ENCODE measurements at places on chromosomes 2 and 18.

DNA sequence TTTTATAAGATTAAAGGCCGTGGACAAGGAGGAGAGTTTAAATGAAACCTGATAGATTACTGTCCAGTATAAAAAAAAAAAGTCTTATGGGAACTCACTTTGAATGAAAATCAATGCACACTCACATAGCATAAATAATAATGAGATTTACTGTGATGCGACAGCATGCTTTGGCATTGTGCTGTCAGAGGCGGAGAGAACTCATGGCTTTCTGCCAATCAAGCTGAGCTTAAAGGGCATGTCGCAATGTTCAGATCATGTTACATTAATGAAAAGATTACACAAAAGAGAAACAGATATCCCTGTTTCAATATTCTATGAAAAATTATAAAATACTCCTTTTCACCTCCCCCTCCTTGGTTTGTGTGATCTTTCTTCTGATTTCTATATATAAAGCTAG, 310.8 kb downstream of the ERBB4 start:
- ATAC-seq = peak; percentile 67

GRCh38 chr18:63850020-63850419, 37.5 kb upstream of the SERPINB2 start:
- ATAC-seq = peak; percentile 77

GRCh38 chr2:106124905-106125549, 69.1 kb downstream of the UXS1 start:
- ATAC-seq = peak; percentile 97

DNA sequence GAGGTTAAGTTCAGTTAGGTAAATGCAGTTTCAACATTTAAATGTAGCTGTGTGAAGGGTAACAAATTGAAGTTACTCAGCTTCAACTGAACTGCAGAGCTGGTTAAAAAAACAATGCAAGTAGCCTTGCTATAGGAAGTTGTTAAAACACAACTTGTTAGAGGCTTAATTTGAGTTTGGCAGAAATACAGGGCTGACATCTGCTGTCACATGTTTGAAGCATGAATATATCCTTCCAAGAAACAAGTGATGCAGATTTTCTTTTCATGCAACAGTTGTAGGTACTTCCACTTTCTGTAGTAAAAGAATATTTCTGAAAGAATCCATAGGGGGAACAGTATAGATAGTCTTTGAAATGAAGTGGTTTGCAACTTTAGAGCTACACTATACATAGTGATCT, 208.7 kb upstream of the RASGRP3 start:
- no peak for ATAC-seq

GRCh38 chr2:111624411-111625156, 259.4 kb downstream of the ANAPC1 start:
- ATAC-seq = peak; percentile 84

DNA sequence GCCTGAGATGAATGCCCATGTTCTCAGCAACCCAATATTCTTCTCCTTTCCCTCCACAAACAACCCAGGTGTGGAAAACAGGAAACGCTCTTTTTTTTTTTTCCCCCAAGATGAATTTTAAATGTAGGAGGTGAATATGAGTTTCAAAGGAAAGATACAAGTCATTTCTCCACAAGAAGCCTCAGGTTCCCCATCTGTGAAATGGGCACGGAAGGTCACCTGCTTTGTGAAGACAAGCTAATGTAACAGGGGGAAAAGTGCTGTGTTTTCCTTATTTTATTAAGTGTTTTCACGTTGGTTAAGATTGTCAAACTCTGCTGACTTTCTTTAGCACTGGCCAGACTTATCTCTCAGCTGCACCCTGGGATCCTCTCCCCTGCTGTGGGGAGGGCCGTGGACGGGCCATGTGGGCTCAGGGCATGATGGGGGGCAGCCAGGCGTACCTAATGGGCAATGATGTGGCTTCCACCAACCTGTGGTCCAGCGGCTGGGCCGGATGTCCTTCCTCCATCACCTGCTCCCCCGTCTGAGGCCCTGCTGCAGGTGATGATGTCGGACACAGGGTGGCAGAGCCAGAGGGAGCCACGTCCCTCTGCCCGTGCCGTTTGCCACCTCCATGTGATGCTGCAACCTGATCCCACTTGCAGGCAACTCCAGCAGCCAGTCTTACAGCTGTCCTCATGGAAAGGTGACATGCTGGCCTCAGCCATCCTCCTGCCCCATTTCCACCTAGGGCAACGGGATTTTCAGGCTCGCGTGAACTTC, 130.0 kb upstream of the PXDN start:
- ATAC-seq = no peak

DNA sequence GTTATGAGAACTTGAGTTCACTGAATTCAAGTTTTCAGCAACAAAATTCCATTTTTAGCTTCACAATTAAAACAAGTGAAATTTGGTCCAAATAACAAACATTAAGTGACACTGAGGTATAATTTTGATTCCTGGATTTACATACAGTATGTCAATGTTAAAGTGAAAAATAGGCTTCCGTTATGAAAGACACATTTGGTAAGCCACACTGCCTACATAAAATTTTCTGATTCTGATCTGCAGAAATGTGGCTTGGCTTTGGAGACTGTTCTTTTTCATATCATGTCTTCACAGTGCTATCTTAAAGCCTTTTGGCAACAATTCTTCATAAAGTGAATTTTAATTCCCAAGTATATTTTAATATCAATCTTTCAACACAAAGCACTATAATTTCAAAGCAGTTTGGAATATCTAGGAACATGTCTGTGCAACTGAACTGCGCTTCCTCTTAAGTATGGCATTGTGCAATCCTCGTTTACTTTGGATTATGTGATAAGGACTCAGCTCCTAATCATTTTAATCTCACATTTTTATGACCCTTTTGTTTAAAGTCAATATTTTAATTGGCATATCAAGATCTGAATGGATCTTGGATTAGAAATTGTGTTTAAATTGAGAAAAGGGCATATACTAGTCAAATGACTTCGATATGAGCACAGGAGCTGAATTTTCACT, 60.0 kb downstream of the RBMS1 start:
- ATAC-seq = peak; percentile 32

DNA sequence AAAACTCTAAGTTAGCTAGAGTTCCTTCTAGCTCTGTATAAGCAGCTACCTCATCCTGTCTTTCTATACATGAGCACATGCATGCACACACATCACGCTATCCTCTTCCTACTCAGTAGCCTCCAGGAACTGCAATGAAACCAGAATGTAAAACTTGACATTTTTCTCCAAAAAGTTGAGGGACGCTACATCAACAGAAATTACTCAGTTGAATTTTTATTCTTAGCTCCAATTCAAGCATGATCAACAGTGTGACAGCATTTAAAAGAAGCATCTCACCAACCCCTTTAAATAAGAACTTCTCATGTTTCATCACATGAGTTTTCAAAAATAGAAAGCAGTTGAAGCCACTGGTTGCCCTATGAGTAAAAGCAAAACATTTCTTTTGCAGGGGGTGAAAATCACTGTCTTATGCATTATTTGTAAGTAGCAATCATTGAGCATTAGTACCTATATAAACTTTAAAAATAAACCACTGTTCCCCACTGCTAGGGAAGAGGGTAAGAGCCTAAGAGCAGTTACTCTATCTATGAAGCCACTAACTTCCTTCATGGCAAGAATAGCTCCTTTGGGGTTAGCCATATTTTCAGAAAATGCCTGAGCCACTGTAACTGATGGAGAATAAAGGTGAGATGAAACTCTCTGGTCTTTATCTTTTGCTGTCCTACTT, 77.9 kb upstream of the ARL5A start:
- no peak for ATAC-seq

GRCh38 chr2:73112026-73112912, 479 bp downstream of the RAB11FIP5 start:
- ATAC-seq = peak; percentile 40

DNA sequence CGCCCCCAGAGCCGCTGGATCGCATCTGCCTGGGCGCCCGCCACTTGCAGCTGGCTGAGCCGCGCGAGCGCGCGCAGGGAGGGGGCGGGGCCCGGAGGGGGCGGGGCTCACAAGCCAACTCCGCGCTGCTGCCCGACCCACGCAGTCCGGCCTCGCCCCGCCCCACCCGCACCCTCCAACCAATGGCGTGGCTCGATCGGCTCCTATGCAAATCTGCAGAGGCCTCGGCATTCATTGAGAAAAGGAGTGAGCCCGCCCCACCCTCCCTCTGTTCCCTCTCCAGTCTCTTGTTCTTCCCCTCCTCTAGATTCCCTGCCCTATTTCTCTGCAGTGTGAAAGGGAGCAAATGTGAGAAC, at the start of gene ALK:
Gene ALK, minus strand, starts transcription at position 27 of the 356 bp plus-strand sequence. CDS start 927 bp downstream, outside the sequence.
- ATAC-seq = peak; percentile 100

- no peak for ATAC-seq
Measured at GRCh38 chr18:24138409-24138788, 463 bp upstream of the CABYR start.

GRCh38 chr2:16406496-16407289, 258.9 kb downstream of the CYRIA start:
- no peak for ATAC-seq

GRCh38 chr2:235605312-235606003, 111.6 kb downstream of the AGAP1 start:
- peak; percentile 81 for ATAC-seq

DNA sequence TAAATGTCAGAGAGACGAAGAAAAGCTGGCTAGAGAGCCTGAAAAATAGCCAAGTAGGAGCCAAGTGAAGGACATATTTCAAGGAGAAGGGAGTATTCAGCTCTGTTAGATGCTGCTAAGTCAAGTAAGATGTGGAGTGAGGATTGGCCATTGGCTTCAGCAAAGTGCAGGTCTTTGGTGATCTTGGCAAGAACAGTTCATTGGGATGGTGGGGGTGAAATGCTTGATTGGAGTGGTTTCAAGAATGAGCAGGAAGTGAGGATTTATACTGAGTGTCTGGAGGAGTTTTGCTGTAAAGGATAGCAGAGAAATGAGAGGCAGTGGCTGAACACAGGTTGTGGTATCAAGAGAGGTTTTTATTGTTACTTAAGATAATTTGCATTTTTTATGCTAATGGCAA, 139.7 kb downstream of the PRPF40A start:
- no peak for ATAC-seq

DNA sequence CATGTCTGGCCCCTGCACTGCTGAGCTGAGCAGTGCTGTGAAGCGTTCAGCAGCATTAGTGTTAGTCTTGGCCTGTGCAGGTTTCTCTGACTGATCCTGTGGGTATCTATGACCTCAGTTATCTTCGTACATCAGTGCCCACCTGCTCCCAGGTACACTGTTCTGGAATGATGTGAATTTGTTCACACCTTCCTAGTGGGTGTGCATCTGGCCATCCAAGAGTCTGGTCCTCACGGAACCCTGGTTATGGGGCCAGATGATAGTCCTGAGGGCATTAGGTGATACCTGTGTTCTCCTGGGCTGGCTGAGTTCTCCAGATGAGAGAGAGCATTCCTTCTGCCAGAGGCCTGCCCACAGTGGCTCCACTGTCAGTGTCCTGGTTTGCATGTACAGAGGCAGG, 57.2 kb downstream of the INPP4A start:
- ATAC-seq = no peak
